Left cardiac atrium (tissue), 4 donors: ENCODE measurements at places on chromosomes 5 and 9. TPM values are rescaled to one million over a fixed set of nuclear protein-coding genes. Genes with fewer than 3 reads are reported as not detected.

DNA sequence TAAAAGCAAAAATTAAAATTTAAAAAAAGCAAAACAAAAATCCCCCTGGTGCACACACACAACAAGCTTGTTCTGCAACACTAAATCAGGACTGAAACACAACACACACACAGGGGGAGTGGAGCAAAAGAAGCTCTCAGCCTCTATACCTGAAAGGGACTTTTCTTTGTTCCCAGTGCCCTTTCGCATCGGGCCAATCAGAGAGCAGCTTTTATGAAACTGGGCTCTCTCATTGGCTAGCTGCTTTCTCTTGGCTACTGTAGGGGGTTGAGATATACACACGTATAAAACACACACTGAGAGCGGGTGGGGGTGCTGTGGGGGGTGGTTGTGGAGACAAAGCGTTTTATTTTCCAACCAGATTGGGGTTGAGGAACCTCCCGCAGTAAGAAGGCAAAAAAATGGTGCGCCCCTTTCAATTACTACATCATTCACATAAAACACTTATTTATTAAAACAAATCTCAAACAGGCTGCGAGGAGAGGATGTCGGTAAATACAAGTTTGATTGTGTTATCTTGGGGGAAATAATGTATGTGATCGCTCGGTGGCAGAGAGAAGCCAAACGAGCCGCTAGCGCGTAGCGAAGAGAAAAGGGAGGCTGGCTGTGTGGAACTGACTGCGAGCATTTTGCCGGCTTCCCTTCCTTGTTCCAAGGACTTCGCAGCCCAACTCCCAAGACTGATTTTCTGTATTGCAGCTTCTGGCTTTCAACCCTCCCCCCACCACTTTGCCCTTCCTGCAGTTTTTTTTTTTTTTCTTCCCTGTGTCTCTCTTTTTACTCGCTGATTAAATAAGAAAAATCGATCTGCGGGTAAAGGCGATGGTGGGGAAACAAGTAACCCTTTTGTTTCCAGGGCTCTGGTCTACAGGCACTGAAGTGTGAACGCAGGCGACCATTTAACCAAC, 2.5 kb upstream of the ZNF608 start:
- DNase-seq = peak; percentile 69

DNA sequence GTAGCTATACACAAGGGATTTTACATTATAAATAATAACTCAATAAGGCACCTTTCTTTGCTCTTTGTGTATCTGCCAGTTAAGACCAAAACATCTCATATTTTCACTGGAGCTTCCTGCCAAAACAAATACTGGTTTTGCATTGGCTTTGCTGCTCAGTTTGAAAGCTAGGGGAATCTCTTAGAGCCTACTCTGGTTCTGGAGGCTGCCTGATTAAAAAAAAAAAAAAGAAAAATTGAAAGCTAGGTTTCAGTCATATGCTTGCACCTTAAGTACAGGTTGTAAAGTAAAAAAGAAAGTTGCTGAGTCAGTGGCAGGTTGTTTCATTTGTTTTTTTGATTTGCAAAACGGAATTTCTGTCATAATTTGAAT, 2.3 kb downstream of the DENND4C start:
- no peak for DNase-seq

DNA sequence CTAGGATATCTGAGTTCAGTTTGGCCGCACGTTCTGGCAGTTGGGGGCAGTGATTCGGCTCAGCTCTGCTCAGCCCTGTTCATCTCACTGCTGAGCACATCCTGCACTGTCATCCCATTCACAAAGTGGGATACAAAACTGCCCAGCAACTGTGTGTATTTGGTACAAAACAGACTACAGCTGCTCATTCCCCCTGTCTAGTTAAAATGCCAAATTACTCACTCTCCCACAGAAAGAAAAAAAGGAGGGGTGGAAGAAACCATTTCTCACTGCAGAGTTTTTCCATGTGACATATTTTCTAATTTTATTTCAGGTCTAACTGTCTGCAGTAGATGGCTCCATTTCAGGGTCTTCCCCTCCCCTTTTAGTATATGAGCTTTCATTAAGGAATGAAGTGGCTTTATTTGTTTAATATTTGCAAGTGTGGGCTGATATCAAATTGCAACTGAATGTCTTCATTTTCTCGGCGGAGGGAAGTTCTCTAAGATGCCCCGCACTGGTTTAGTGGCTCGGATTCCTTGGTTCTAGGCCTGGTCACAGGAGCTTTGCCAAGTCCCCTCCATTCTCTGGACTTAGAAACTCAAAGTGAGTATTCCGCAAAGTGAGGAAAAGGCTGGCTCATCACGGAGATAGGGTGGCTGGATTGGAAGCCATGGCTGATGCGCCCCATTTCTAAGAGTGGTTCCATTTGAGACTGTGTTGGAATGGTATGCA, 14.7 kb downstream of the COL15A1 start:
- DNase-seq = no peak

DNA sequence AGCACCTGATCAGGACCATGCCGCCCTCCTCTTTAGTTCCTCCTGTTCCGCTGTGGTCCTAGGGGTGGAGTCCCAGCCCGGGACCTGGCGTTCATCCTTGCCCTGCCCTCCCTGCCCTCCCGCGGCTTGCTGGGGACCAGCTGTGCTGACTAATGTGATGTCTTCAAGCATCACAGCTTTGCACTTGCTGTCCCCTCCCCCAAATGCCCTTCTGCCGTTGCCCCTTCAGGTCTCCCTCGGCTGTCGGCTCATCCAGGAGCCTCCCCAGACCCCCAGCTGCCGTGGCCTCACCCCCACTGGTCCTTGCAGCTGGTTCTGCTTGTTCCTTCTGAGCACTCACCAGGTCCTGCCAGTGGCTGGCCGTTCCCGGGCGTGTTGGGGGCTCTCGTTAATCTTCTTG, 19.9 kb downstream of the RXRA start:
- no peak for DNase-seq

DNA sequence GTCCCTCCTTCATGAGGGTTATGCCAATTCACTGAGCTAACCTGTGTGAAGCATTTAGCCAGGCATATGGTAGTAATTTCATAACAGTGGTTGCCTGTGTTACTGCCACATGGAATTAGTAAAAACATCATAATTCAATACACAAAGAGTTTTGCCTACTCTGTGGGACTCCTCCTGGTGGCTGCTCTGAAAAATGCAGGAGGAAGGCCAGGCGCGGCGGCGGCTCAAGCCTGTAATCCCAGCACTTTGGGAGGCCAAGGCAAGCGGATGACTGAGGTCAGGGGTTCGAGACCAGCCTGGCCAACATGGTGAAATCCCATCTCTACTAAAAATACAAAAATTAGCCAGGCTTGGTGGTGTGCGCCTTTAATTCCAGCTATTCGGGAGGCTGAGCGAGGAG, 547.3 kb downstream of the CDK5RAP2 start:
- no peak for DNase-seq

GRCh38 chr5:133865113-133865512, 103.3 kb downstream of the C5orf15 start:
- DNase-seq = no peak

DNA sequence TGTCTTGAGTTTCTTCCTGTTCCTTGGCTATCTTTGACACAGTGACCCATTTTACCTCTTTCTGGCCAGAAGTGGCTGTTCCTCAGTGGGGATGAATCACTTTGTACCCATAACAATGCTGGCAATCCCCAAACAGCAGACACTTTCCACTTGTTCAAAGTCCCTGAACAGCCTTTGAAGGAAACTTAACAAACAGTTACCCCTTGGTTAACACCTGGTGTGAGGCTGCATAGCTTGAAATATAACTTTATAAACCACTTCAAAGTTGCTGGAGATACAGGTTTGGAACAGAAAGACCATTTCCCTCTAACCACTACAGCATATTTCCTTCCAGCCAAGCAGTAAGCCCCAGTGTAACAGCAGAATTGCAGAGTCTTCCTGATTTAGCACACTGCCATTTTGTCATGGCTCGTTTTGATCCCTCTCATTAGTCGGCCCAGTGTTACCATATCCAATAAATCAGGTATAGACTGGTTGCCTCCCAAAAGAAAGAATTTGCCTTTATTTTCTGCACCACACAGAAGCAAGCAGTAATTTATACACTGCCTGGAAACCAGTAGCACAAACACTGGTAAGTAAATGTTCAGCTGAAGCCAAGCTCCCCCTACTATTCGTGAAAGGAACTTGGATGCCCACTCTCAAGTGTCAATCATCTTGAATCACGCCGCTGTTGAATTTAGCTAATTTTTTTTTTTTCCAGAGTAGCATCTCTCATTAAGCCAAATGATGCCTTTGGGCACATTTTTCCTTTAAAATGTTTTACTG, 225.9 kb downstream of the PIK3R1 start:
- no peak for DNase-seq

DNA sequence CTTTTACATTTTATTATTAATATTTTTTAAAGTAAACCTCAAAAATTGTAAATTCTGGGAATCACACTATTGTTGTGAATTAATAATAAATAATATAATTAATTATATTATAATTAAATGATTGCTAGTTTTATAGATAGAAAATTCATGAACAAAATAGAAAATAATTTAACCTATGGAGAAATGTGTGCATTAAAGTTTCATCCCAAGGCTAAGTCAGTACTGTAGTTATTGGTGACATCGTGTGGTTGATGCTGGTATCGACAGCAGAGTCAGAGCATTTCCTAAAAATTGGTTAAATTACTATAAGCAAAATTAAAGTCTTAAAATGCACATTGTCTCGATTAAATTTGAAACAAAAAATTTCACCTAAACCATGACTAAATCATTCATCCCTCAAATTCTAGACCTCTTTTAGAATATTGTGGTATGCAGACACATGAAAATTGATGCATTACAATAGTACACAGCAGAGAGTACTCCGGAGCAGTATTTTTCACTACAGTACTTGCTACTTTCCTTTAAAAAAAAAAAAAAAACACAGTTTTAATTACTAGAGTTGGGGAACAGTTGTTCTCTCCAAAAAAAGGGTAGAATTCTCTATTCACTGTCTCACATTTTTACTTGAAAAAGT, 73.9 kb downstream of the RORB start:
- DNase-seq = no peak

DNA sequence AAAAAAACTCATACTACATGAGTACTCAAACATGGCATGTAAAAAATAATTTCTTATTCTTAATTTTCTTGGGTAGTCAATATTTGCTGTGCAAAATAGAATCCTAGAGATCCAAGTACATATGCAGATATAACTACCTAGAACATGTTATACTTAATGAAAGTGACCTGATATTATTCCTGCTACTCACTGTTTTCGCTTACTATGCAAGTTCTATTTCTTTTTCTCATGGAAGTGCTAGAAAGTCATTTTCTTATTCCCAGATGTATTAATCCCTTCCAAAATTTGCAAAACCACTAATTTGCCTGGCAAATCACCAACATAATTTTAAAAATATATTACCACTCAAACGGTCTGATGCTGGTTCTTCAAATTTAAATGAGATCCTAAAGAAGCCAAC, 19.2 kb upstream of the PLAC8L1 start:
- no peak for DNase-seq

- no peak for DNase-seq
Observed at GRCh38 chr9:125538092-125538473, 168.9 kb downstream of the MAPKAP1 start.

DNA sequence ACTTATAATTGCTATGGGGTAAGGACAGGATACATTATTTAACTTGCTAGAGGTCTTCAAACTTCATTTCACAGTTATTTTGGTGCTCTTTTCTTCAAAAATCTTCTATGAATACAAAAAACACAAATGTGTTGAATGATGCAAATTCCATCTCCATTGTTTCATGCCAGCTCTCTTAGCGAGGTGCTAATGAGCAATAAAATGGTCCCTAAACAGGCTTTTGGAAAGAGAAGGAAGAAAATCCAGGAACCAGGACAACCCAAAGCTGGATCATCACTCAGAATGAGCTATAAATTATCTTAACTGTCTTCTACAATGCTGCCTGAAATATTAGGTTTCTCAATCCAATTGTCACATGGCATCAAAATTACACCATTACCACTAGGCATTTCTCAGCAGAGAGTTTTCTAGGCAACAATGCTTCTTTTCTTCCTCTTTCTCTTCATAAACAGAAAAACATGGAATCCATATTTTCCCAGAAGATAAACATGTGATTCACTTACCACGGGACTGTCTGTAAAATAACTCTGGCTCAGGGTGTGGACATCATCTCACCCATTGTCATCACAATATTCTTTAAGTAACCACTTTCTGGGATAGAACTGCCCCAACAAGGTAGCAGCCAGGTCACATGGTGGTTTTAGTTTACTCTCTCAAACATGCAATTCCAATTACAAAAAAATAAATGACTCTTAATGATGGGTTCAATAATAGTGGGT, 249.4 kb downstream of the NPR3 start:
- no peak for DNase-seq

DNA sequence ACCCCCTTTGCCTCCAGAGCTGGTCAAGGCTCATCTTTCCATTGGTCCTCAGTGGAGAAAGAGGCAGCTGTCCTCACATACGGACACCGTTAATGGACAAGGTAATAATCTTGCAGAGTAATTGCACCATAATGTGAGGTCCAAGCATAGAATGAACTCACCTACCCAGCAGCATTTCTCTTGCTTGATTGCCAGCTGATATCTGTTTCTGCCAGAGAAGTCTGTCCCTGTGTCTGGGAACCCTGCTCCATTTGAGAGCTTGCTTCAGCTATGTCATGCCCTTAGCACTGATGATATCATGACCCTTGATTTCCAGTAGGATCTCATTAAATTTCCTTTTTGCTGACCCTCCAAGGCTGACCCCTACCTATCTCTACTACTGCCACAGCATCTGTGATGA, 154.6 kb downstream of the PIK3R1 start:
- DNase-seq = no peak

GRCh38 chr9:69060766-69061165, 25.2 kb downstream of the FXN start:
- DNase-seq = no peak

- no peak for DNase-seq
Observed at GRCh38 chr5:54807421-54807820, 178.0 kb downstream of the ESM1 start.

DNA sequence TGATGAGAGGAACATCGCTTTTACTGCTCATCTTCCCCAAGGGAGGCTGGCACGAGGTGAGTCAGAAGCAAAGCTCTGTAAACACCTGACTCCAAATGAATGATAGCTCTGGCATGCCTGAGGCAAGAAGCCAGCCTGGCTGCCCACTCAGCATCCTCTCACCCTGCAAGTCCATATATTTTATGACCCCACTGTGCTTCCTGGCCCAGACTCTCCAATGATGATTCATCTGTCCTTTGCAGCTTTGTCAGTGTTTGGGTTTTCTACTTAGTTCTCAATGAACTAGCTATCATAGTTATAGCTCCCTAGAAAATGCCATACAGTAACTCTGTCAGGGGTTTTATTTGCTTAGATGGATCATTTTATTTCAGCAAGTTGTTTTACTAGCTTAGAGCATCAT, 52.1 kb upstream of the FSTL4 start:
- no peak for DNase-seq

Gene PCDHB10
- 1.3 TPM for total RNA-seq

Gene IFNA10
- total RNA-seq = not detected

Gene LHX3
- total RNA-seq = not detected

Gene AGXT2
- not detected for total RNA-seq

Gene FBN2
- 6.9 TPM for total RNA-seq

Gene DOCK2
- total RNA-seq = 12.1 TPM
